ENCODE measurements at places on chromosomes 7 and 10. TPM values are rescaled to one million over a fixed set of nuclear protein-coding genes. Genes with fewer than 3 reads are reported as not detected.

Gene EPO
- not detected for total RNA-seq

Gene XPNPEP1
- 63.4 TPM for total RNA-seq

Gene SAP25
- not detected for total RNA-seq

Gene WEE2
- not detected for total RNA-seq

- DNase-seq = peak; percentile 33
Observed at GRCh38 chr7:153297141-153297540, 537.6 kb downstream of the ACTR3B start.

GRCh38 chr10:43785252-43785651 is 136.6 kb upstream of the ZNF32 start:
- no peak for DNase-seq

DNA sequence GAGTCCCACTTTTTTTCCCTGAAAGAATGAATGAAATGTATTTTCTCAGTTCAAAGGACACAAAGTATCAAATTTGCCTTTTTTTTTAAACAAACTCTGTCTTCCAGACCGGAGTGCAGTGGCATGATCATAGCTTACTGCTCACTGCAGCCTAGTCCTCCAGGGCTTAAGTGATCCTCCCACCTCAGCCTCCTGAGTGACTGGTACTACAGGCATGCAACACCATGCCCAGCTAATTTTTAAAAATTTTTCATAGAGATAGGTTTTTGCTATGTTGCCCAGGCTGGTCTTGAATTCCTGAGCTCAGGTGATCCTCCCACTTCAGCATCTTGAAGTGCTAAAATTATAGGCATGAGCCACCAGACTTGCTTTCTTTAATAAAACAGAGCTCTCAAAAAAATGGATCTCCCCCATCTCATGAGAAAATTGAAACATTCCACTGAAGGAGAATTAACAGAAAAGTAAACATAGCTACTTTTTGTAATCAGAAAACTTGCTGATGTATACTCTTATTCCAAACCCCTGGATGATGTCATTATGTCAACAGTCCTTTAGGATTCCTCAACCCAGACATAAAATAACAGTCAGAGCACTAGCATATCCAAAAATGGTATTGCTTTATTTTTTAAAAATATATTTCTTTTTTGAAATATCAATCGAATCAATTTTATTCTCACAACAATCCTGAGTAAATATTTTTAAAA is 12.3 kb upstream of the TRDMT1 start:
- DNase-seq = peak; percentile 53

- DNase-seq = no peak
Observed at GRCh38 chr7:32175099-32175498, 104.9 kb upstream of the PDE1C start.

DNA sequence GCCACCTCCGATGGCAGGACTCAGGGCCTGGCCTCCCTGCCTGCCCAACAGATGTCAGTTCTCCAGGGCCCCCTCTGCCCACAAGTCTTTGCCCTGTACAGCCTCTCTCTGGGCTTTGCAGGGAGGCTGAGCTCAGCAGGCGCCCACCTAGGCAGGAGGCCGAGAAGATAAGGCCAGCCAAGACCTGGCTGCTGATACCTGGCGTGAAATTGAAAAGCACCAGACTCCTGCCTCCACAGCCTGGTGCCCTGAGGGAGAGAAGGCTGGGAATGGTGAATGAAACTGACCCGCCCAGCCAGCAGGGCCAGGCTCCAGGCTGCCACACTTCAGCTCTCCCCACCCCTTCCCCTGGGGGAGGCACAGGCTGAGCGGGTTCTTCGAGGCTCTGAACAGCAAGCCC is 145.8 kb downstream of the CDH23 start:
- no peak for DNase-seq

GRCh38 chr10:72487521-72487920 is 132.8 kb upstream of the DNAJB12 start:
- DNase-seq = no peak

DNA sequence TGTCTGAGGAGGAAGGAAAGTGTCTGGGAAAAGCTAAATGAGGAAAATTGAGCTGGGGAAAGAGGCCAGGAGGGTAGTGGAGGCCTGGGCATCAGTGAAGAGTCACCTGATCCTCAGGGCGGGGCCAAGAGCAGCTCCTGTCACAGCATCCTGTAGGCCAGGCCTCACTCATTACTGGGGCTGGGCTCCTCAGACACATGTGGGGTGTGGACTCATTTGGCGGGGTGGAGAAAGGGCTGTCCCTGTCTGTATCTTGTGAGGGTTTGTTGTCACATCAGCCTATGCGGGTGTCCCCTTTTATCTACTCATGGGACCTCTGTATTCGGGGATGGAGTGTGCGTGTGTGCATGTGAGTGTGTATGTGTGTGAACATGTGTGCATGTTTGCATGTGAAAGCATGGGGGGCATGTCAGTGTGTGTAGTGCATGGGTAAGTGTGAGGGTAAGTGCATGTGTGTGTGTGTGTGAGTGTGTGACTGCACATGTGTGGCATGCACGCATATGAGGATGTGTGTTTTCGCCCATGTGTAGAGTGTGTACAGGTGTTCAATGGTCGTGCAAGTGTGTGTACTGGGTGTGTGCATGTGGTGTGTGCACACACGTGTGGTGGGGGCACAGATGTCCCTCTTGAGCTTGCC is 67.8 kb downstream of the RAMP3 start:
- no peak for DNase-seq

GRCh38 chr7:134720091-134720935 is 59.1 kb upstream of the CALD1 start:
- DNase-seq = no peak

DNA sequence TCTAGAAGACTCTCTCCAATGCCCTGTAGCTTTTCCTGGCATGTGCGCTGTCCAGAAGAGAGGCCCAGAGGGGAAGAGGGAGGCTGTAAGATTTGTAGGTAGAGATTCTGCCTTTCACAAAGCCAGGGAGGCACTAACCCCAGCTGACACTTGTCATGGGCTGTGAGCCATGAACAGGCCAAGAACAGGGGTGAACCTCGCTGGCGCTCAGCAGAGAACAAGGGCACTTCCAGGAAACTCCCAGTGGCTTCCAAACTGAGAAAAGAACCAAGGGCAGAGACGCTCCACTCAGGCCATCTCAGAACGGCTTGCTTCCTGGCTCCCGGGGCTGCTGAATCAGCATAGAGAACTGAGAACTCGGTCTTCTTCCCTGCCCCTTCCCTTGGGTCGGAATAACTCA is 257.8 kb upstream of the ZNF32 start:
- no peak for DNase-seq

DNA sequence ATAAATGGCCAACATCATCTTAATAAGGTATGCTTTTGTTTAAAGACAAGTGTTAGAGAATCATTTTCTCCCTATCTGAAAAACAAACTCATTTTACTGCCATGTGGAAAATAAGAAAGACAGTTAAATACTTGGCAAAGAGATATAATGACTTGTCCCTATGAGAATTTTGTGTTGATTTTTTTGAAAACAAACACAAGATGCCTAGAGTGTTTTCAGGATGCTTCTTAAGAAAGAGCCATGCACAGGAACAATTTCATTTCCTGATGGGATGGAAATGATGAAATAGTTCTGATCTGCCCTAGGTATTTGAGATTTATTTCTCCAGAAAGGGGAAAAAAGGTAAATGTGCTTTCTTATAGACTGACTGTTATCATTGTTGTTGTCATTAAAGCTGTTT is 237.5 kb upstream of the GNAI1 start:
- DNase-seq = no peak

DNA sequence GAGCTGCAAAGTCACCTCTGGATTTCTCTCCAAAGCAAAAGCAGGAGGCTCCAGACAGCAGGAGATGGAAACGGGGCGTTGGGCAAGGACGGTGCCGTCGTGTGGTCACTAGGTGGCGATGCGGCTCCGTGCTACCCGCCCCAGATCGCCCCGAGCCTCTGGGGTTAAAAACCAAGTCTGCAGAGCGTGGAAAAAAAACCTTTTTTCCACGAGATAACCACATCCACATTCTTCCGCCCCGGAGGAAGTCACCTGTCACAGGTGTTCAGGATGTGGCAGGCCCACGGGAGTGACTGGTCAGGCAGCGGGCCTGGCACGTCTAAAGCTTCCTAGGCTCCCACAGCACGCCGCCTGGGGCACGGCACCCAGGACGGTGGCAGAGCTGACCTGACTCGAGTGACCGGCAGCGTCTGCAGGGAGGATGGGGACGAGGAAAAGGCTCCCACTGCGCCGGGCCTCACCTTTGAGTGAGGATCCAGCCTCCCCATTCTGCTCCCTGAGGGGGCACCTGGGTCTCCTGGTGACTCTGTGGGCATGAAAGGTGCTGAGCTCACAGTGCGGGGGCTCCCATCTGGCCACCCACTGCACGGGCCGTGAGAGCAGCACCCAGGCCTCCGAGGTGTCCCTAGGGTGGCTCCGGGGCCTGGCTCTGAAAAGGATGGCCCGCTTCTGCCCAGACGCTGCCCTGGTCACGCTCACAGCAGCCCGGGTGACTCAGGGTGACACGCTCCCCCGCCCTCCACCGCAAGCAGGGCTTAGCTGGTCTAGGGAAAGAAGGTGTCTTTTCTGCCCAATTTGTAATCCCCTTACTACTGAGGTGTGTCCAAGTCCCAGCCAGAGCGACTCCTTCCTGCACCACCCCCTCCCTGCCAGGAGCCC is 71.3 kb upstream of the TNRC18 start:
- peak; percentile 67 for DNase-seq

GRCh38 chr7:30177186-30177585 is 42.4 kb downstream of the MTURN start:
- DNase-seq = no peak

DNA sequence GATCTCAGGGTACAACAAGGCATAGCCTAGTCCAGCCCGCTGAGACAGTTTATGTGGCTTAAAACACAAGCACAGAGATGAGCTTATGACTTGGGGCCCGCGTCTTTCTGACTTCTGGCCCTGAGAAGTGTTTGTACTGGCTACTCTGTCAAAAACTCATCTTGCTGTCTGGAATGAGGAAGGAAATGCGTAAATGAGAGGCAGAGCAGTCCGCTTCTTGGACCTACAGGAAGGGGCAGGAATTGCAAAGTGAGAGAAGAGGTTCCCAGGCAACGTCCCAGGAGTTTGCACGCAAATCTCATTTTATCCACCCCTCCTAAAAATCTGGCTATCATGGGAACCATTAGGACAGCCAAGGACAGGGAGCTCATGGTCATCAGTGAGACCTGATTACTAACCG is 5.5 kb downstream of the ANXA11 start:
- DNase-seq = no peak

DNA sequence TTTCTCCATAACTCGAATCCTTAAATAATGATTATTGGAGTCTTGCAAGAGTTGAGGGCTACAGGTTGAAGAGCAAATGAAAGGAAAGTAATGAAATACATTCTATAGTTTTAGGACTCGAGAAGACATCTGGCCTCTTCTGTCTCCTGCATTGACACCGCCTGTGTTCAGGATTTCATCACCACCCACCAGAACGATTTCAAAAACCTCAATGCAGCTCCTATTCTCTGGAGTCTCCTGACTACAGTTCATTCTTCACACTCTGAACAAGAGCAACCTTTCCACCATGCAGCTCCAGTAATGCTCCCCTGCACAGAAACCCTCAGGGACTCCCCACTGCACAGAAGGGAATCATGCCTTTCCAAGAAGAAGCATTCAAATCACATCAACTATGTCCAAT is 5.5 kb downstream of the IL15RA start:
- DNase-seq = no peak

- DNase-seq = no peak
Observed at GRCh38 chr10:30454744-30455510, 20.9 kb downstream of the MAP3K8 start.

DNA sequence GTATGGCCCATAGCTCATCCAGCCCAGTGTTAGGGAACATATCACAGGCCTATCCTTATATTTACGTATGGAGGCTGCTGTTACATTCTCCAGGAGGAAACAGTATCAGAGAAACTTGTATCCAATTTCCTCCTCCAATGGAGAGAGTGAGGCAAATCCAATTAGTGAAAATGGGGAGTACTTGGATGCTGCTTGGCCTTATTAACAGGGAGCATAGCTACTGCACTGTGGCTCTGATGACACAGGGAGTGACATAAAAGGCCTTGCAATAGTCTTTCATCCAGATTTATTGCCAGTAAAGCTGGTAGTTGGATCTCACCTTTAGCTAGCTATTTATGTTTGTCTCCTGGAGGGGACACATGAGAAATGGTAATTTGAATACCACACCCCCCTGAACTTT is 313.2 kb upstream of the MTPN start:
- DNase-seq = no peak

GRCh38 chr7:157544980-157545680 is 208.3 kb downstream of the DNAJB6 start:
- DNase-seq = no peak

- DNase-seq = no peak
Observed at GRCh38 chr7:47884675-47885074, 63.6 kb downstream of the PKD1L1 start.

GRCh38 chr10:50260791-50261281 is 9.5 kb upstream of the ASAH2 start:
- no peak for DNase-seq

All from MG63 (cell line).